G401 (cell line): ENCODE measurements at places on chromosomes 4 and X. TPM values are rescaled to one million over a fixed set of nuclear protein-coding genes. Genes with fewer than 3 reads are reported as not detected.

DNA sequence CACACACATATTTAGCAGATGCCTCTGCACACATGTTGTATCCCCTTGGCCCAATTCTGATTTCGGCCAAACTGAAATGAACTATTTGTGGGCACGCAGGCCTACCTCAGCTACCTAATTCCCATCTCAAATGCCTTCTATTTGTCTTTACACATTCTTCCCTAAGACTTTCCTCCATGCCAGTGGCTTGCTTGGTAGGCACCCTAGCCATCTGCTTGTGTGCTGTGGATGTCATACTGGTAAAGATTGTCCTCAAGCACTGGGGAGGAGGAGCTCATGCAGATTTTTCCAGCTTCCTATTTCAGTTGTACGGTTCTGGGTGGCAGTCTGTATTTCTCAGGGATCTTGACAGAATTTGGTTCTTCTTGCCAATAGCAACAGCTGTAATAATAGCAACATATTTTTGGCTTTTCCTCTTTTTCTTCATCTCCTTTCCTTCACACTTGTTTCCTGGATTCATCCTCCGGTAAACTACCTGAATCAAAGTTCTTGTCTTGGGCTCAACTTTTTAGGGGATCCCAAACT lies 514.3 kb downstream of the ADGRL3 start:
- DNase-seq: no peak

DNA sequence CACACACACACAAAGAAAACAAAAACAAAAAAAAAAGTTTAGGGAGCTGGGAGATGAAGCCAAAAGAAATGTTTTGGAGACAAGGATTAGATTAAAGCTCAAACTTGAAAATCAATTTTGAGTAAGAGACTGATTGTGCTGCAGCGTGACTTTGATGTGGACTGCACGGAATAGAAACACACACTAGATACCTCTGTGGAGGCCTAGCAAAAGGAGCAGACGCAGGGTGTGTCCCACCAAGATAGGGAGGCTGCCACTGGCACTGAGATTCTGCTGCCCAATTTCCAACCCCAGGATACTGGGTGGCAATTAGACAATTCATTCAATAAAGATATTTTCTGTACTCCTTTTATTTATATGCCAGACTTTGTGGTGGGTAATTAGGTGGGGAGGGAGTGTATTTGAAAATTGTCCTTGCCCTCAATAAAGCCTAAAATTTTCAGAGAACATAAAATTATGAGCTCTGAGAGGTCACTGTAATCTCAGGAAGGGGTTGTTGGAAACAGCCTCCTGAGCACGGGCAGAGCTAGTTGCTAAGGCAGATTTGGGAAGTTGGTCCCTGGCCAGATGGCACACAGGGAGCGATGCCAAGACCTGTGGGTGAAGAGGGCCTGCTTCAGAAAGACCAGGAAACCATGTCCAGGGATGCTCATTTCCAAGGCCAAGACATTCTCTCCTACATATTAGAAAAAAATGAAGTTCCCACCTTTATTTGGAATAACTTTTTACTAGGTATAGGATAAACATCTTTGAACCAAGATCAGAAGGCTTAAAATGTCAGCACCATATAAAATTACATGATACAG lies 1.9 kb upstream of the PPP3CA start:
- peak; percentile 94 for DNase-seq

GRCh38 chr4:111399623-111400022 lies 745.6 kb upstream of the FAM241A start:
- DNase-seq: no peak

DNA sequence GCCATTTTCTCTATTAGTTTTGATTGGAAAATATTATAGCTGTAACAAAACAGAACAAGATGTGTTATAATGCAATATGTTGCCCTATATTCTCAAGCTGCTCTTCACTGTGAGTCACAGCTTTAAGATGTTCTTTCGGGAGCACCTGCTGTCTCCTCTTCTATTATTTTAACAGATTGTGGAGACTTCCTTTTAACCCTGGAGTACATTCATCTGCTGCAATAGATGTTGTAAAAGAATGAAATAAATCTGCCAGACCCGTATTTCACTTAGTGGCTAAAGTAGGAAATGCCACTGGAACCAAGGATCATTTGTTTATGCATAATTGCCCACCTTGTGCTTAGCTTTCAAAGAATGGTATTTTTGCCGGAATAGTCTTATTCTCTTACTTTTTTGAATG lies 11.1 kb downstream of the LSM6 start:
- DNase-seq: peak; percentile 51

GRCh38 chr4:51906167-51906958 lies 63.4 kb downstream of the DCUN1D4 start:
- no peak for DNase-seq

- DNase-seq: no peak
Observed at GRCh38 chr4:76898949-76899645, 1.2 kb upstream of the SOWAHB start.

- no peak for DNase-seq
Observed at GRCh38 chr4:4759232-4759631, 100.2 kb upstream of the MSX1 start.

DNA sequence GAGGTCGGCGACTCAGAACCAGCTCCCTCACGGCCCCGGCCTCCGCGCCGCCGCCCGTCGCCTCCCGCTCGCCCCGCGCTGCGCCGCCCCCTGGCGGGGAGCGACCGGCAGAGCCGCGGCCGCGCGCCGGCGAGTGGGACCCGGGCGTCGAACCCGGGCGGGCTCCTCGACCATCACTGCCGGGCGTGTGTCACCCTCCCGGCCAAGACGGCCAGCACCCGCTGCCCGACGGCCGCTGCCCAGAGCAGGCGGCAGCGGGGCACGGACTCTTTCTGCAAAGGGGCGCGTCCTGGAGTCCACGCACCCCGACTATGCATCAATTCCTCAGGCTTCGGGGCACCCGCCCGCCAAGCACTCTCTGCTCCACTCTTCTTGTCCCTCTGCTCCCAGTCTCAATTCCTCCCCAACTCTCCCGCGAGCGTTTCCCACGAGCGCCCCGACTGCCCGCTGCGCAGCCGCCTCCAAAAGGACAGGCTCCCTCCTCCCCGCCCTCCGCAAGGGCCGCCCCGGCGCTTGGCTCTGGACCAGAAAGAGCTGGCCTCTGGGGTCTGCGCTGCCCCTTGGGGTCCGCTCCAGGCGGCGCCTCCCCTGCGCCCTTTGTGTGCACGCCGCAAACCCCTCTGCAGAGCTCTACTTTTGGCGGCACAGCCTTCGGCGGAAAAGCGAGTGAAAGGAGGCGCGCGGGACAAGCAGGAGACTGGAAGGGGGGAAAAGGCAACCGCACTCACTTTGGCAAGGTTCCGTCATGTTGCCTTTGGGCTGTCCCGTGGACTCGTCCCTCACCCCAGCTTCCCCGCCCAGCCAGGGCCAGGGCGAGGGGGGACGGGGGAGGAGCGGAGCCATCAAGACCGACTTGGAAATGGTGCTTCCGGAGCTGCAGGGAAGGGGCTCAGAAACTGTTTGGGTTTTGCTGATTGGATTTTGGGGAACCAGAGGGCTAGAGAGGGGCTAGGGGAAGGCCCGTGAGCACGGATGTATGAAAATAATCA lies 1.0 kb downstream of the PDE5A start:
- no peak for DNase-seq

GRCh38 chr4:85448906-85449890 lies 25.8 kb upstream of the ARHGAP24 start:
- no peak for DNase-seq

DNA sequence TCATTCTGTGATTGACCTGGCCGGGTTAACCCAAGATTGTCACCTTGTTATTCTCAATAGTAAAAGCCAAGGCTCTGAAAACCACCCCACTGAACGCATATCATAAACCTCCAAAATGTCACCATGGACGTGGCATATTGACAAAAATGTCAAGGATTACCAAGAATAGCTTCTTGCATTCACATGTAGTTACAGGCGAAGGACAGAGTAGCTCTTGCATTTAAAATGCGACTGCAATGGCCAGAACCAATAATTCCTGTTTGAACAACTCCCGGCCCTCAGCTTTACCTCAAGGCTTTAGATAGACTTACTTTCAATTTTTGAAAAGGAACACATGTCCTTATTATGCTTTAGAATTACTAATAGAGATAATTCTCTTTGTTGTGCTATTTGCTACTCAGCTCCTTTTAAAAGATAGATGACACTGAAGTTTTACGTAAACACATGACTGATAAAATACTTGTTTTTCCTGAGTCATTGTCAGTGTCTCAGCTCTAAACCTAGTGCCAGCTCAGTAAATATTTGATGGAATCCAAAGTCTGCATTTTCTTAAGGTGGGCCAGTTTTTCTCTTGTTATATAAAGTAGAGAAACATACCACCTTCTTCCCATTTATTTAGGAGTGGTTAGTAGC lies 66.3 kb downstream of the CLDN34 start:
- no peak for DNase-seq

DNA sequence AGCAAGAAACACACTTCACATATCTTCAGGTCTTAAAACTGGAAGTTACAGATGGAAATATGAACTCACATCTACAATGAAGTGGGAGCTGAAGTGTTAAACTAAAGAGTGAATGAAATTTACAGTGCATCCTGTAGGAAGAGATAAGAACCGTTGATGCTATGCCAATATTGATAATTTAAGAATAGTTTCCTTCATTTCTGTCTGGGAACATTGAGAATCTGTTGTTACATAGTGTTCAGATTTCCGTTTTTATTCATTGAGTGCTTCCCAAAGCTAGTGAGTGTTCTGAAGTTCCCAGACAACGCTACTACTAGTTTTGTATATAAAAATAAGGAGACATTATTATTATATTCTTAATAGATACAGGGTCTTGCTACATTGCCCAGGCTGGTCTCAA lies 52.3 kb downstream of the UBE2K start:
- DNase-seq: no peak

DNA sequence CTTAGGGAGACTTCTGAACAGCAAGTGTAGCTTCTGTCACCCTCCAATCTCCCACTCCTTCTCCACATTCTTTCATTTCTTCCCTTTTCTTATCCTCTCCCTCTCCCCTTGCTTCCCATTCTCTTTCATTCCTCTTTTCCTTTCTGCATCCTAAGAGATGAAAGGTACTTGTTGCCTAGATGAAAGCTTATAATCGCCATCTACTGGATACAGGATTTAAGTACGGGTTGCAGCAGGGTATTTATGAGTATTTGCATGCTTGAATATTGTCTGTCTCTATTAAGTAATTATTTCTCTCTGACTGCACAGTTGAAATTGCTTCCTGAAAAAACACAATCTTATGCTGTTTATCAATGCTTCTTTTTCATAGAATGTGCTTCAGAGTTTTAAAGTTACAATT lies 174.0 kb upstream of the TENT5D start:
- DNase-seq: no peak

DNA sequence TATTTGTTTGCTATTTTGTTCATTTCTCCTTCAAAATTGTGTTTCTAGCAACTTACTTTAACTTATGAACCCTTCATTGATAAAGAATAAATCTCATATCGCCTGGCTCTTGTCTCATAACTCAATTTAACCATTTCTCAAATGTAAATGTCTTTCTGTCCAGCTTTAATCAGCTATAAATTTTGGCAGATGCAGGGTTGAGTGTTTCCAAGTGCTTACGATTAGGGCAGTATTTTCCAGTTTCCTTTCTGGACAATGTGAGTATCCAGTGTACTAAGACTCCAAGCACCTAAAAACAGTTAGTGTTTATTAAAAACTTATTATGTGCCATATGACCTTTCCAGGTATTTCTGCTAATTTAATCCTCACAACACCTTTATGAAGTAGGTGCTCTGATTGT lies 218.6 kb upstream of the GK2 start:
- DNase-seq: no peak

- DNase-seq: peak; percentile 29
Observed at GRCh38 chr4:182938205-182938645, 21.0 kb upstream of the DCTD start.

DNA sequence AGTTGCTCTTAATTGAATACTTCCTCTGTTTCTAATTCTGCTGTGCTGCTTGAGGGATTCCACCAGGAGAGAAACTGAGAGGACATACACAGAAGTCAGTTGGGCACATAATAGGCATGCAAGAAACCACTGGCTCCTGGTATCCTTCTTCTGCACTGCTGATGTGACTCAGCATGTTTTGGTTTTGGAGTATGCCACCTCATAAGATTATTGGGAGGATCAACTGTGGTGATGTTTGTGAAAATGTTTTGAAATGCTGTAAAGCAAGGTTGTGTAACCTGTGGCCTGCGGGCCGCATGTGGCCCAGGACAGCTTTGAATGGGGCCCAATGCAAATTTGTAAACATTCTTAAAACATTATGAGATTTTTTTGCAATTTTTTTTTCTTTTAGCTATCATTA lies 119.6 kb downstream of the GATB start:
- no peak for DNase-seq

GRCh38 chr4:14096396-14096965 lies 469.0 kb upstream of the BOD1L1 start:
- DNase-seq: no peak

GRCh38 chrX:118570209-118570608 lies 74.6 kb downstream of the DOCK11 start:
- no peak for DNase-seq

DNA sequence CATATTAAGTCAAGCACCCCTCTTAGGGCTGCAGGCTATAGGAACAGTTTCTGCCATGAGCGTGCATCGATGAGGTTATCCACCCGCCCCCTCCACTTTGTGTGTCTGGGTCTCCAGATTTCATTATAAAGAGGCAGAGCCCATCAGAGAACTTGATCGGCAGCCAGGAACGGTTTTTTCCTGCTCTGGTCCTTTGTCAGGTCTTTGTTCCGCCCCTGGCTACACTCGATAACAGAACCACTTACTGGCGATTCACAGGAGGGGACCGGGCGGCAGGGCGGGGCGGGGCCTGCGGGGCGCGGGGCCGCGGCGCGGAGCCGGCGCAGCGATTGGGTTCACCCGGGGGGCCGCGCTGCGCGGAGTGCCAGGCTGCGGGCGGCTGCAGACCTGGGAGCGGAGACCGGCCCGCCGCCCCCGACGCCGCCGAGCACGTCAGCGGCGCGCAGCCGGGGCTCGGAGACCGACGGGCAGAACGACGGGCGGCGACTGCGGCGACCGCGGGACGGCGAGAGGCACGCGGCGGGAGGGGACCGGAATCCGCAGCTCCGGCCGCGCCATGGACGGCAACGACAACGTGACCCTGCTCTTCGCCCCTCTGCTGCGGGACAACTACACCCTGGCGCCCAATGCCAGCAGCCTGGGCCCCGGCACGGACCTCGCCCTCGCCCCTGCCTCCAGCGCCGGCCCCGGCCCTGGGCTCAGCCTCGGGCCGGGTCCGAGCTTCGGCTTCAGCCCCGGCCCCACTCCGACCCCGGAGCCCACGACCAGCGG lies at the start of gene SLC10A4:
SLC10A4 (plus strand) TSS at position 338 of the 771 bp plus-strand sequence; CDS start at position 557, 219 bp downstream.
- DNase-seq: no peak

DNA sequence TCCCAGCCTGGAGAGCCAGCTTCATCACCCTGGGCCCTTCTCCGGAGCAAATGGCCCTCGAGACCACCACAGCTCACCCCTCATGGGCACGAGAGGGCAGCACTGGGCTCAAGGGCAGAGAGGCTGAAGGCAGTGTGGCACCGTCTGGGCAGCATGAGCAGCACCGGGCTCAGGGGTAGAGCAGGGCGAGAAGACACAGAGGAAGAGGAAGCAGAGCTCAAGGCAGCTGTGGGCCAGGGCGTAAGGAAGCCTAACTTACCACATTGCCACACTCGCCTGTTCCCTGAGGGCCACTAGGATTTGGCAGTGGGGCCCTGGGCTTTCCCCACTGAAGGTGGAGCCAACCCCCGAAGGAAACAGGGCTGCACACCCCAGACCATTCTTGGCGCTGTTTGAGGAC lies 15.5 kb downstream of the ZNF185 start:
- no peak for DNase-seq

Gene MTNR1A
- total RNA-seq: not detected in 2 replicates

Gene SFRP2
- total RNA-seq: not detected in 2 replicates

Gene GAB1
- total RNA-seq: 5.7 and 26.7 TPM in 2 replicates

Gene C4orf50
- not detected in 2 replicates for total RNA-seq

Gene LUZP4
- not detected in 2 replicates for total RNA-seq
